ENCODE measurements at places on chromosomes 16 and 17.
A peak's percentile ranks its signal among the peaks of the same experiment; 100 is the strongest.

DNA sequence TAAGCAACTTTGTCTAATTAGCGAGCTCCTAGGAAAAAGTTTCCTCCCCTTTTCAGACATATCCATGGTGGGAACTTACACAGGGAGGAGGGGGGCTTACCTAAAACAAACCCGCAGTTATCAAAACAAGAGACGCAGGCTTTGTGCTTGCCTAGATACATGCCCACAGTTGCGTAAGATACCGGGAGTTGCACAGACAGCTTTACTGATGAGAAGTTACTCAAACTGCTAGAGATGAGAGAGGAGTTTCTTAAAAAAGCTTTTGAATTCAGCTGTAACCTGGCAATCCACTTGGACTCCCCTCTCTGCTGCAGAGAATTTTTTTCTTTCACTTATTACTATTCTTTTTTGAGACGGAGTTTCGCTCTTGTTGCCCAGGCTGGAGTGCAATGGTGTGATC, 6.8 kb upstream of the ZP2 start:
- DNase-seq, result no peak

DNA sequence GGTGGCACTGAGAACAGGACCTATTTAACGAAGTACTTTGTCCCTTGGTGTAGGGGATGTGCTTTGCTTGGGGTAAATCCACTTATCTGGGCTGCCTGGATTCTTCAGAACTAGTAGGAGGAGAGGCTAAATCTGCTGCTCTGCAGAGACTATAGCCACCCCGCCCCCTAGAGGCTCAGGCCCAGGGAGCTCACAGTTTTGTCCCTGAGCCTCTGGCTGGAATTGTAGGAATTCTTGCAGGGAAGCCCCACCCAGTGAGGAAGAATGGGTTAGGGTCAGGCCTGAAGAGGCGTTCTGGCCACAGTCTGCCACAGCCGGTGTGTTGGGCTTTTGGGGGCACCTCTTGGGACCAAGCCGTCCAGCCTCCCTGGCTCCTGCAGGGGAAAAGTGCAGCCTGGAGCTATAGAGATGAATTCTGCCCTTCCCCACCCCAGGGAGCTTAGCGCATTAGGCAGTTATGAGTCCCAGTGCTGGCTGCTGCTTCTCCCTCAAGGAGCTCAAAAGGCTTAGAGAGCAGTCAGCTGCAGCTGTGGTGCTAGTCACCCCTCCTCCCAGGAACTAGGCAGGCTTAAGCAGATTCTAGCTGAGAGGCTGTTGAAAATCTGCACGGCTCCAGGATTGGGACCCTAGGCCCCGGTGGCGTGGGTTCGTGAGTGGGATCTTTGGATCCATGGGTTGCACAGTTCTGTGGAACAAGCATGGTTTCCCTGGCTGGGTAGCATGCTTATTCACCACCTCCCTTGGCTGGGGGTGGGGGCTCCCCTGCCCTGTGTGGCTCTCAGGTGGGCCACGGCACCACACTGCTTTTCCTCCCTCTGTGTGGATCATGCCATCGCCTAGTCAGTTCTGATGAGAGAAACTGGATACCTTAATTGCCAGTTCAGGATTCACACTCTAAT, 237.4 kb upstream of the TOM1L1 start:
- DNase-seq, result no peak

GRCh38 chr17:58081646-58082340, 1.4 kb upstream of the DYNLL2 start:
- DNase-seq, result no peak

- no peak for DNase-seq
These were observed 1.3 kb downstream of the CDH13 start for GRCh38 chr16:82628088-82628423.

DNA sequence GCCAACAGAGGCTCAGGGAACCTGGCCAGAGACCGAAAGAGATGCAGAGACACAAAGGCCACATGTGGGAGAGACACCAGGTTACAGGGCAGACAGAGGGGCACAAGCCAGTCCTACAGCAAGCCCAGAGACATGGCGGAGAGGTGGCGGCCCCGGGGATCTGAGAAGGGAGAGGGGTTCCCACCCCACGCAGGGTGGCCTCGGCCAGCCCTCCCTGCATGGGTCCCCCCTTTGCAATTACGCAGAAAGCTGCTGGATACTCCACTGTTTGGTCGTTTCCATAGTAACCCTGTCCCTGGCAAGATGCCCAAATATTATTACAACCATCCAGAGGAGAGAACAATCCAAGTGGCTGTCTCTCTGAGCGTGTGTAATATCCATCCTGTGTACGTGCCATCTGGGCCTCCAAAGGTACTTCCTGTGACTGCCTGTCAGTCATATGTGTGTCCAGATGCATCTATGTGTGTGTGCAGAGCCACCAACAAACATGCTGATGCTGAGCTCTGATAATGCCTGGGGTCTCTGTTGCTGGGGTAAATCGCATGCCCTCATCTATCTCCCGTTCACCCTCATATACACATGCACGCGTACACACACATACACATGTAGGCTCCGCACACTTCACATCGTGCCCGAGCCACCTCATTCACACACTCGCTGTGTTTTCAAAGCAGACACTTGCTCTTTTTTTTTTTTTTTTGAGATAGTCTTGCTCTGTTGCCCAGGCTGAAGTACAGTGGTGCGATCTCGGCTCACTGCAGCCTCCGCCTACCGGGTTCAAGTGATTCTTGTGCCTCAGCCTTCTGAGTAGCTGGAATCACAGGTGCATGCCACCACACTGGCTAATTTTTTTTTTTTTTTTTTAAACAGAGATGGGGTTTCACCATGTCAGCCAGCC, 5.5 kb downstream of the PCGF2 start:
- DNase-seq, result peak; percentile 75

All from NCI-H774 (cell line).